ENCODE measurements at places on chromosomes 12 and 14.

DNA sequence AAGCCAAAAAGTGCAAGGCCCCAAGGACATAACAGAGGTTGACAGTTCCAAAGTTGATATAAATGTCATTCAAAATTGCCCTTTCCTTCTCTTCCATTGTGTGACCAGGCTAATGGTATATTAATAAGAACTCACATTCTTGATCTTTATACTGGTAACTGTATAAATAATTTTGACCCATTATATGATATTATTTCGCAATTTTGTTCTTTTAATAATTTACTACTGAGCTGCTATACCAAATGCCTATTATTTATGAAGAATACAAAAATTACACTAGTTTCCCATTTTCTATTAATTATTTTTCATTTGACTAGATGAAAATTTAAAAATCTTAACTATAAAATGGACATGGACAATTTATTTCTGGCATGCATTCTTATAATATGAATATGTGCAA is 370.2 kb downstream of the SOX5 start:
- DNase-seq = no peak

- no peak for DNase-seq
Measured at GRCh38 chr14:90560558-90560957, 163.7 kb downstream of the CALM1 start.

DNA sequence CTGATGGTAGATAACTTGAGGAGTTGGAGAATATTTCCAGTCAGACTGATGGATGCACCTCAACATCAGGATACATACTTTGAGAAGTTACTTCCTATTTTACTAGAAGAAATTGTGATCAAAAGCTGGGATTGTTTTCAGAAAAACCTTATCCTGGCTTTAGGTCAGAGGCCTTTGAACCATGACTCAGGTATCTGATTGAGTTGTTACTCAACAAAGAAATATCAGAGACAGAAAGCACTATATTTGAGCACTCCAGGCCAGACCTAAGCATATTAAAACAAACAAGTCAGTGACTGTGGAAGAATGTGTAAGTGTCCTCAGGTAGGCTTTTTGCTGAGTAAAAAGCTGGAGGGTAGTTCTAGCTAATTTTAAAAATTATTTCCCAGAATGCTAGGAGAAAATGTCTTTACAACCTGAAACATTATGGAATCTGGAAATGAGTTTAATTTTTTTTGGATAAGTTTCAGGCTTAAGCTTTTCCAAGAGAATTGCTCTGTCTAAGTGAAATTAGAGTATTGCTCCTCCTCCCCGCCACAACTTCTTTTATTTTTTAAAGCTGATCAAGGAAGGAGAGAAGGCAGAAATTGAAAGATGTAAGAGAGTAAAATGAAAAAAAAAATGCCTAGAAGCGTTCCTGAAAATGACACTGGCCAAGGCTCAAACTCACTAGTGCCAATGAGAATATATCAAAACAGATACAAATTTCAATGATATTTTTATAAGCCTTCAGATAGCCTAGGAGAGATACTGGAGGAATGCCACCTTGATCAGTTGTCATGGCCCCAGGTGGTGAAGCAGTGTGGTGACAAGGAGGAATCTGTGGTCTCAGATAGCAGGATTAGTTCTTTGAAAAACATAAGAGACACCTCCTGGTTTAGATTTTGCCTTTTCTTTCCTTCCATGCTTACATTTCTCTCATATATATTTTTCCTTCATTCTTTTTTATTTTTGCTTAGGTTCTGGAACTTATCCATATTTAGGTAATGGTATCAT is 790.3 kb downstream of the TMTC2 start:
- DNase-seq = no peak

DNA sequence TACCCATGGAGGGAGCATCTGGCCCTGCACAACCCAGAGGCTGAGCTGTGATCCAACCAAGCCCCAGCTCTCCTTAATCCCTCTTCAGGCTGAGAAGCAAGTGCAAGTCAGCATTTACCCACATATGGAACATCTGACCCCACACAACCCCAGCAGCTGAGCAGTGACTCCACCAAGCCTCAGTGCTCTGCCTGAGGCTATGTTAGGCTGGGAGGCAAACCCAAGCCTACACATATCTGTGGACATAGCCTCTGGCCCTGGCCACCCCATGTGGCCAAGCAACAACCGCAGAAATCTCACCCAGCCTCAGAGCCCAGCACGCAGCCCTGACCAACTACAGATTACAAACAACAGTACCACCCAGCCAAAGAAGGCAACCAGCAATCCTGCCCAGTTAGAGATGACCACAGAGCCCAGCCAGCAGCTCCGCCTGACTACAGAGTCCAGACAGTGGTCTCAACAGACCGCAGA is 142.8 kb downstream of the NUAK1 start:
- DNase-seq = no peak

DNA sequence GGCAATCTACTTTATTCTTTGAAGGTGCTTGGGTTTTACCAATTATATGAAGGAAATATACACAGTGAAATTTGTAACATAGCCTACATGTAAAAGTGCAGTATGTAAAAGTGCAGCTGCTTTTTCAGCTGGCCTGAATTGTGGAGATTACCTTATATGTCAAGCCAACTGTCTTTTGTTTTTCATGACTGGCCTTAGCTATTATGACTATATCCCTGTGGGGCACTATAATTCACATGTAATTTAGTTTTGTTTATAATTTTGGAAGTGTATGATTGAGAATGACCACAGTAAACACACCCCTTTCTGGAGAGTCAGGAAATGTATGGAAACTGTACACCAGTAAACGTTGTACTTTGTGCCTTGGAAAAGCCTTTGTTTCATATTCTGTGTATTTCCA is 435.0 kb upstream of the STXBP6 start:
- DNase-seq = no peak

DNA sequence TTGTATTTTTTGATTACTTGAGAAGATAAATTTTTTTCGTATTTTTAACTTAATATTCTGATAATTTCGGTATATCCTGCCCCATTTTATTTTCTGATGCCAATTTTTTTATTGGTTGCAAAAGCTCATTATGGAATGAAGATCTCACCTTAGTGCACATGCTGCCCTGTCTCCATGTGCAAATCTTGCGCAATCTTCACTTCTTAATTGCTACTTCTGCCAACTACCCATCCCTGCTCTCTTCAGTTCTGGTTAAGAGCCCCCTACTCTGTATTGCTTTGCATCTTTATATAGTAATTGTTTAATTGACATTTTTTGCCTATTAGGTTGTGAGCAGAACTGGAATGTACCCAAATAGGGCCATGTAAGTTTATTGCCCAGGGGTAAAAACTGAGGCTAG is 20.5 kb upstream of the LRRK2 start:
- no peak for DNase-seq

GRCh38 chr14:69363055-69363454 is 35.0 kb downstream of the ERH start:
- no peak for DNase-seq

- DNase-seq = no peak
Measured at GRCh38 chr14:72164420-72165228, 232.4 kb downstream of the RGS6 start.

DNA sequence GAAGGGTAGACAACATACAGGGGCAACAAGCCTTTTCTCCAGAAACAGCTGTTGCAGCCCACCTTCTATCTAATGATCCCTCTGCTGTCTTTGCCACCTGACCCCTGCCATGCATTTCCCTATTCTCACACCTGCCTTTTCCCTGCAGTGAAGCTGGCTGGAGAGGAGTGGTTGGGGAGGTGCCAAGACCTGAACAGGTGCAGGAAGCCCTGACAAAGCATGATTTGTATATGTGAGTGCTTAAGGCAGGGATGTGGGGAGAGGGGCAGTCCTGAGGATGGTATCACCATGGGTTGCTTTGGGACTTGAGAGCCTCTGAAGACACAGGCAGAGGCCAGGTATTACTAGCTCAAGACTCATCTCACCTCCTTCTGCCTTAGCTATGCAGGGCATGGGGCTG is 2.9 kb upstream of the PFDN5 start:
- DNase-seq = no peak

Measured in stimulated activated CD8-positive, alpha-beta memory T cell treated with anti-CD3 and anti-CD28 coated beads, Interleukin-7, amount 100 ng/mL, for 24 hours (primary cell).